Esophagus squamous epithelium (tissue), 5 donors: ENCODE measurements at places on chromosomes 2 and 18.

- no peaks in the 10 kb centered on the region for H3K4me1 ChIP-seq
- H3K27me3 ChIP-seq: no peaks in the 10 kb centered on the region
- no peak overlapping the region for H3K27ac ChIP-seq
- no peaks in the 10 kb centered on the region for H3K36me3 ChIP-seq
Measured at GRCh38 chr18:10111191-10111590, 197.4 kb downstream of the VAPA start.

DNA sequence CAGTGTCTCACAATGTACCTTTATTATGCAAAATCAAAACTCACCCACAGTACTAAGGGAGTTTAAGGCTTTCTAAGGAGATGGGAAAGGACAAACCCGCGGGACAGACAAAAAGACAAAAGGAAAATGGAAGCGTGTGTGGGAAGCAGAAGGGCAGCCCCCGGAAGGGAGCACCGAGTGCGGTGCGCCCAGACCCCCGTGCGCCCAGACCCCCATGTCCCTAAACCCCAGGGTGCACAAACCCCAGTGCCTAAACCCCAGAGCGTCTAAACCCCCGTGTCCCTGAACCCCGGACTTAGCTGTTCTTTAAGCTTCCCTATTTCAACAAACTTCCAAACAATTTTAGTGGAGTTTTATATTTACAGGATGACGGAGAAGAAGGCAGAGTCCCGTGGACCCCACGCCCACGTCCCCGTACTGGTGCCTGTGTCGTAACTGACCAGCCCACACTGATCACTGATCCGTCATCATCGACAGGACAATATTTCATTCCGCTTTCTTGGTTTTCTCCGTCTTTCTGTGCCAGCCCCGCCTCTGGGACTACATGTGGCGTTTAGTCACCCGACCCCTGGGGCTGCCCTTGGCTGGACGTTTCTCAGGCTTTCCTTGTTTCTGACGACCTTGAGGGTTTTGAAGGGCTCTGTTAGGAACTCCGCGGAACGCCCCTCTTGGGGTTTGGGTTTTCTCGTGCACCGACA lies 76.9 kb downstream of the RTP5 start:
- H3K36me3 ChIP-seq: no peaks in the 10 kb centered on the region
- no peaks in the 10 kb centered on the region for H3K4me1 ChIP-seq
- no peak for DNase-seq
- H3K4me3 ChIP-seq: no peak overlapping the region
- H3K27ac ChIP-seq: no peak overlapping the region
- no peaks in the 10 kb centered on the region for H3K27me3 ChIP-seq

GRCh38 chr18:43486462-43486861 lies 209.2 kb upstream of the SYT4 start:
- no peak for DNase-seq
- H3K27ac ChIP-seq: no peak overlapping the region
- H3K36me3 ChIP-seq: no peaks in the 10 kb centered on the region
- no peaks in the 10 kb centered on the region for H3K4me1 ChIP-seq
- no peaks in the 10 kb centered on the region for H3K27me3 ChIP-seq

DNA sequence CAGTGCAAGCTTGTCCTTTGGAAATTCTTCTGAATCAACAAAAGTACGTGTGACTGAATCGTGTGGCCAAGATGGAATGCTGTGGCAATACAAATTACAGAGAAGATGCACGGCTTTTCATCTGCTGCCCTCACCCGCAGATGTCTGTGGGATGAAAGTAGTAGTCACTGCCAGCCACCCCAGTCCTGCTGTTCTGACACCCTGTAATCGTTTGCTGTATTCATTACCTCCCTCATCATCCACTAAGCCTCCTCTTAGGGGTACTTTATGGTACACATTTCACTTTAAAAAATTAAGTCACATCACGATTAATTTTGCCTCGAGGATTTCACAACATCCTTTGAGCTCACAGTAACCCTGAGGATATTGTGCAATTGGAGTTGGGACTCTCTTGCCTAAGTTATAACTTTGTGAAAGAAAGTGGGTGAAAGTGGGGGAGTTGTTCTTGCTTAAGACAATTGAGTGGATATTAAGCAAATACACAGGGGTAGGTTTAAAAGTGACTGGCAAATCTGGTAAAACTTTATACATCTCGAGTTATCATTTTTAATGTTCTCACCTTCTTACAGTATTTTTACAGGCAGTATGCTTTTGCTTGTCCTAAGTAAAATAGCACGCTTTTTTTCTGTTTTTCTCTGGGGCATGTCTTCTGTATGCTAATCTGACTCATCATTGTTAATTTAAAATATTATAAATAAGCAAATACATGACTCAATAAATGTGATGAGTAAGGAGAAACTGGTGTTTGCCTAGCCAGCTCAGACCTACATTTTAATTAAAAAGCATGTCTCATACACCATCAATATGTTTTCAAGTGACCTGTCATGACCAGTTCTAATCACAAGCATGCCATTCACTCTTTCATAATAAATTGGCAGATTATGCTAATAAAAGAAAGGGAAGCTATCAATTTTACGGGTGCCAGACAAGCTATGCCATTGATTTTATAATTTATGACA lies 680.9 kb downstream of the IRS1 start:
- peak overlapping the region; percentile 62 for H3K27ac ChIP-seq
- no peaks in the 10 kb centered on the region for H3K36me3 ChIP-seq
- no peak for DNase-seq
- H3K4me1 ChIP-seq: peaks cover 29% of the 10 kb centered on the region
- H3K4me3 ChIP-seq: no peak overlapping the region

- H3K4me1 ChIP-seq: peaks cover 60% of the 10 kb centered on the region
- H3K27ac ChIP-seq: peak overlapping the region; percentile 79
- H3K4me3 ChIP-seq: peak overlapping the region; percentile 38
- no peaks in the 10 kb centered on the region for H3K36me3 ChIP-seq
- H3K27me3 ChIP-seq: no peaks in the 10 kb centered on the region
- DNase-seq: no peak
Measured at GRCh38 chr2:43268066-43268953, 41.9 kb upstream of the ZFP36L2 start.
